ENCODE measurements at places on chromosomes 3 and 15.

- no peak for DNase-seq
Measured at GRCh38 chr15:66927201-66928077, 138.0 kb upstream of the SMAD3 start.

GRCh38 chr3:70433091-70433490 is 120.7 kb upstream of the MDFIC2 start:
- DNase-seq, result no peak

GRCh38 chr3:33525232-33525631 is 85.0 kb upstream of the UBP1 start:
- no peak for DNase-seq

GRCh38 chr15:90787881-90788280 is 70.7 kb downstream of the BLM start:
- no peak for DNase-seq

DNA sequence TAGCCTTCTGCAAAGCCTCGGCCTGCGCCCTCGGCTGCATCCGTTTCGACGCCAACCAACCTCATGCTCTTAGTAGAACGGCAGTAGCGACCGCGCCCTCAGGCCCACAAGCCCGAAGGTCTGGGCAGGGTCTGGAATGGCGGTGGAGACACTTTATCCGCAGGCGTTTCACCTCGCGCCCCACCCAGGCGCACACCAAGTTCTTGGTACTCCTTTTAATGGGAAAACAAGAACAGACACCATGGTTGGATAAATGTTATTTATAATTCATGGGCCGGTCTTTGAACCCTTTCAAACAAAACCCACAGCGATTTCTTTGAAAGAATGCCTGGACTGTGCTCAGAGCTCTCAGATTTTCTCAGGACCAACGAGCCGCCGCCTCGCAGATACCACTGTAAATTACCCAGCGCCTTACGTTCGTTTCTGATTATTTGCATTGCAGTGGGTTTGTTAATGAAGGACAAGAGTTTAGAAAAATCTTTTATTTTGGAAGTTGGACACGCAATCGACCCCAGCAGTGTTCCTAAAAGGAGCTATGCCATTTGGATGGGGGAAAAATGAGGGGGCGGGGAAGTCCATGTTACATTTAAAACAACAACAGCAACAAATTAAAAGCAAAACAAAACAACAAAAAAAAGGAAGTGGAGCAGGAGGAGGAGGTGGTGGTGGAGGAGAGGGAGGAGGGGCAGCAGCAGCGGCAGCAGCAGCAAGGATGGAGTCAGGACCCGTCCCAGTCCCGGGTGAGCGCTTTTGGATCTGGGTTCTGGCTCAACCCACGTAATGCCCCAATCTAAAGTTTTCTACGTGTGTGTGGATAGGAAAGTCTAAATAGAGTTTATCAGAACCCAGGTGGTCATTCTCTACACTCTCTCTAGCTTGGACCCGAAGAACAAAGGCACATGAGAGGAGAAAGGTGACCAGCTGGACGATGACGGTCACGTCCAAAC is 993 bp upstream of the ISL2 start:
- peak; percentile 20 for DNase-seq

GRCh38 chr15:39756806-39757522 is 25.7 kb downstream of the FSIP1 start:
- DNase-seq, result peak; percentile 67

DNA sequence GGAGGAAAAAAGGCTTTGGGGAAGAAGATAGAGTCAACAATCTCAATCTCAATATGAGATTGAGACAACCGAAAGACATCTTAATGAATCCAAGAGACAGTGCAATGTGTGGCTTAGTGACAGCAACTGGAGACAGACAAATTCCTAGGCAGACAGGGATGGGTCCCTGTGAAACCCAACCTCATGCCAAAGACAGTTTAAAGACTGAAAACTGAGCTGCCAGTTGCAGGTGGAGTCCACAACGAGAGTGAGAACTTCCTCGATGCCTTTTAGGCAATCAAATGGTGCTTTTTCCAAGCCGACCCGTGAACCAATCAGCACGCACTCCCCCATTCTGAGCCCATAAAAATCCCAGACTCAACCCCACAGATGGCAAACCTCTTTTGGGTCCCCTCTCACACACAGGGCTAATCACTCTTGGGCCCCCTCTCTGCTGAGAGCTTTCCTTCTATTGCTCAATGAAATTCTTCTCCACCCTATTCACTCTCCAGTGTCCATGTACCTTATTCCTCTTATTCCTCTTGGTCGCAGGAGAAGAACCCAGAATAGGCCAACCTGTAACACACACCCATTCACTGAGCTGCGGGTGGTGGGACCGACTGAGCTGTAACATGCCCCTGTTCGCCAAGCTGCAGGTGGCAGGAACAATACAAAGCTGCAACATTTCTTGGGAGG is 34.8 kb downstream of the ZMAT3 start:
- no peak for DNase-seq

DNA sequence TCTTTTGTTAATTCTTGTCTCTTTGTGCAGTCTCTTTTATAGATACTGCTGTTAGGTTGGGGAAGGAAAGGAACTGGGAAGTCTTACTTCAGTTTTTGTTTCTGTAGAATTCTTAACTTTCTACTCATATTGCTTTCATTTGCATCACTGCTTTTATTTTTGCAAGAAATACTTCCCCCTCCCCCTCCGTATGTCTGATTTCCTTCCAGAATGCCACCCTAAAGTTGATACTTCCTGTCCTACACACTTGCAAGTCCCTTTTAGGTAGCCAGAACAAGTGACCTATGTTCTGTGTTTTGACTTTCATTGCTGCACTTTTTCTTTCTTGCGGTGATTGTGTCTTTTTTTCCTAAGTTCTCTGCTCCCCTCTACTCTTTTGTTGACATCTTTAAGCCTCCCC is 477.4 kb downstream of the RSL24D1 start:
- DNase-seq, result no peak

DNA sequence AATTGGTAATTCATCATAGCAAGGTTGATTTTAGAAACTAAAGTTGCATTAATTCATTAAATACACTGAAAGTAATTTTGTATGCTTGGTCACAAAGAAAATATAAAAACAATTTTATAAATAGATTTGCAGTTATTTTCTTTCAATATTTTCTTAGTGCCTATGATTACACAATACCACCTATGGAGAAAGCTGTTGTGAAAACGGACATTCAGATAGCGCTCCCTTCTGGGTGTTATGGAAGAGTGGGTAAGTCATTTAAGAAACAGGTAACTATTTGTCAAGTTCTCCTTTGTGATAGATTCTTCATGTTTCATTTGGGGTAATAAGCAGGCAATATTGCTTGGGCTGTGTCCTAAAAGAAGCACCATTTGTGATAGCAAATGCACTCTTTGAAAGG is 3.0 kb downstream of the DUT start:
- no peak for DNase-seq

GRCh38 chr3:9072667-9073009 is 109.4 kb upstream of the RAD18 start:
- DNase-seq, result no peak

DNA sequence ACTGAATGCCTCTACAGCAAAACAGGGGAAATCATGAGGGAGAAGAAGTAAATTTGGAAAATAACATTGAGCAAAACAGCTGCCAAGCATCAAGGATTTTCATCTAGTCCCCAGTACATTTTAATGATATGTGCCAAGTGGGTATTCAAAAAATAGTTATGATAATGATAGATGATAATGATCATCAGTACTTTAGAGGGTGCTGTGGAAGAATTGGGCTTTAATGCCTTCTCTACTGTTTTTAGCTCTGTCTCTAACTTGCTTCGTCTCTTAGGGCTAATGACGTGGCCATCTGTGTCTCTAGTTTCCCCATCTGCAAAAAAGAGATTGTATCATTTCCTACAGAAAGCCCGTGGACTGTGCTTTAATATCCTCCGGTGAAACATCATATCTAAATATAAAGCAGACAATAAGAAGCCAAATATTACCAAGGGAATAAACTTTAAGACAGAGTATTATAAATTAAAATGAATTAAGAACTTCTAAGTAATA is 10.2 kb upstream of the FSIP1 start:
- no peak for DNase-seq

- no peak for DNase-seq
Measured at GRCh38 chr15:83775738-83776137, 121.8 kb downstream of the ADAMTSL3 start.

- no peak for DNase-seq
Measured at GRCh38 chr15:32718227-32718820, 520 bp downstream of the GREM1 start.

DNA sequence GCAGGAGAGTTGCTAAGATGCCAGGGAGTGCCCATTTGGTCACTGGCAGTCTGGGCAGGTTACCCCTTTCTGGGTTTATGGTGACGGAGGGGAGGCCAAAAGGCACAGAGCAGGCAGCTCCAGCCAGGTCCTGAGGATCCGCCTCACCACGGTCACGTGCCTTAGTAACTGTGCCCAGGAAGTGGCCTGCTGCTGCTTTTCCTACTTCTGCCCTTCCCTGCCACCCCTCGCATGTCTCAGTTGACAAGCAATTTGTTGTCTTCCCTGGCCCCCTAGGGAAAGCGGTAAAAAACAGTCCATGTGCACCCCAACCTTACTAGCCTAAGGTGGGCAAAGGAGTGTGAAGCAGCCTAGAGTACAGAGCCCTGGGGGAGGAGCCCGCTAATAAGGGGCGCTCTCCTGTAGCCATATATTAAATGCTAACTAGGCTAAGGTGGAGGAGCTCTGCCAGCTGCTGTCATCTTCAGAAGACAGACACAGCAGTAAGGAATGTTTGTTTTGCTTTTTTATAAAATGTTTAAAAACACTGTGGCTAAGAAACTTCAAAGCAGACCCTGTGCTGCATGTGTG is 9.1 kb upstream of the LIPH start:
- no peak for DNase-seq

GRCh38 chr15:55846116-55846707 is 103.3 kb upstream of the PRTG start:
- DNase-seq, result peak; percentile 74

GRCh38 chr3:97719156-97719821 is 45.3 kb upstream of the ARL6 start:
- DNase-seq, result peak; percentile 65

- no peak for DNase-seq
Measured at GRCh38 chr15:79431636-79432344, at the start of gene MINAR1. TSS of gene MINAR1 (plus strand) at chr15:79432336. CDS start at chr15:79456148, 23,812 bp downstream.

Data from CD4-positive, alpha-beta T cell treated with Interleukin-10 for 1 hour (primary cell).